ENCODE measurements at places on chromosomes 12 and 14. TPM values are rescaled to one million over a fixed set of nuclear protein-coding genes. Genes with fewer than 3 reads are reported as not detected.

- DNase-seq = no peak
- no peak overlapping the region for H3K4me3 ChIP-seq
- no peak overlapping the region for H3K27ac ChIP-seq
- no peaks in the 10 kb centered on the region for H3K36me3 ChIP-seq
- peaks cover 6% of the 10 kb centered on the region for H3K4me1 ChIP-seq
- no peaks in the 10 kb centered on the region for H3K27me3 ChIP-seq
Observed at GRCh38 chr14:96264853-96265252, 8.8 kb downstream of the BDKRB1 start.

TC2N gene
- 28.6 TPM for total RNA-seq

GRCh38 chr14:30882431-30882830 lies 8.1 kb downstream of the COCH start:
- no peaks in the 10 kb centered on the region for H3K36me3 ChIP-seq
- no peak overlapping the region for H3K4me3 ChIP-seq
- H3K27me3 ChIP-seq = no peaks in the 10 kb centered on the region
- DNase-seq = no peak

DNA sequence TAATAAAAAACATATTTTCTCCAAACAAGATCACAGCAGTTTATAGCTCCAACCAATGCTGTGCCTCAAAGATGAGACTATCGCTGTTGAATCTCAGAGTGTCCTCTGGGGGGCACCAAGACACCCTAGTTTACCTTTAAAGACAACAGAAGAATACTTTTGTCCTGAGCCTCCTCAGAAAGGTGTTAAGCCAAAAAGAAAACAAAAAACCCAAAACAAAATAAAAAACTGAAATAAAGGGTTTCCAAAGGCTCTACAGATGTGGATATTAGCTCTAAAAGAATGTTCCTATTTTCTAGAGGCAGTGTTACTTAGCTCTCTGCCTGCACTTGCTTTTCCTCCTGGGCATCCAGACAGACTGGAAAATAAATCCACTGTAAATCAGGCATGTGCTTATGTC lies 86.9 kb upstream of the TTC7B start:
- H3K27ac ChIP-seq = no peak overlapping the region
- H3K36me3 ChIP-seq = no peaks in the 10 kb centered on the region
- H3K27me3 ChIP-seq = no peaks in the 10 kb centered on the region
- H3K4me1 ChIP-seq = no peaks in the 10 kb centered on the region
- no peak overlapping the region for H3K4me3 ChIP-seq
- peak; percentile 66 for DNase-seq

All from uterus (tissue), 4 donors.